ENCODE measurements at places on chromosomes 7 and 10.

DNA sequence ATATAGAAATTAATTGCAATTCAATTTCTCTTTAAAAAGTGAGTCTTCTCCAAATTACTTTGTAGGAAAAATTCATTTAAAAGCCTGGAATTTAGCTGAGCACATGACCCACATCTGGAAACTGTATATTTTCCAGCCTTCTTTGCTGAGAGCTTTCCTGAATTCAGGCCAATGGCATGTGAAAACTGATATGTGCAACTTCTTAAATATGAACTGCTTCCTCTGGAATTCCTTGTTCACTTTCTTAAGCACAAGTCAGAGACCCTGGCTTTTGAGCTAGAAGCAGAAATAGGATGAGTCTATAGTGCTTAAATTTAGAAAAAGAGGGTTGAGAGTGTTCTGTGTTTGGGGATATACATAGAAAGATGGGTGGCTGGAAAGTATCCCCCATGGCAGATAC, 365.1 kb upstream of the MTPN start:
- DNase-seq: no peak

DNA sequence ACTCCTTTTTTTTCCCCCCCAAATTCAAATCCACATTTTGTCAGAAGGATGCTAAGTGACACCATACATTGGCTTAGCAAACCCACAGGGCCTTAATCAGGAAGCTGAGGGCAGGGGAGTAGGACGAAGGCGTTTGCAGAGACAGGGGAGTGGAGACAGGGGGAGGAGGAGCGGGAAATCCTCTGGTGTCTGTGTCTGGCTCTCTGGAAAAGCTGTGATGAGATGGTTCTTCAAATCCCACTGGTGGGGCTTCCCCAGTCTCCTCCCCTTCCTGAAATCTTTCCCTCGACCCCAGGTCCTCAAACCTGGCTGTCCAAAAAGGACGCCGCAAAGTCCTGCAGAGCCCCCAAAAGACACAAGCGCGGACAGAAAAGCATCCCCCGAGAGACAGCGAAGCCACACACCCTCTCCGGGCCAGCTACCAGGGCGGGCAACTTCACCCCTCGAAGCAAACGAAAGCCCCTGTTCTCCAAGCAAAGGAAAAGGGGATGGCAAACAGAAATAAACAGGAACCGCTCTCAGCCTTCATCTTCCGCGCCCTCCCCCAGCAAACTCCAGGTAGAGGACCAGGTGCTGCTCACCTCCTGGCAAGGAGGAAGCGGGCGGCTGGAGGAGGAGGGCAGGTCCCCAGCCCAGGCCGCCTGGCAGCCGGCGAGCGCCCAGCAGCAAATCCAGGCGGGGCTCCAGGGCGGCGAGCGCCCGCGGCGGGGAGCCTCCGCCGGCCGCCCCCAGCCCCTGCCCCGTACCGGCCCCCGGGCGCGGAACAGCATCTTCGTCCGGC, 520 bp downstream of the ELAPOR2 start:
- no peak for DNase-seq

DNA sequence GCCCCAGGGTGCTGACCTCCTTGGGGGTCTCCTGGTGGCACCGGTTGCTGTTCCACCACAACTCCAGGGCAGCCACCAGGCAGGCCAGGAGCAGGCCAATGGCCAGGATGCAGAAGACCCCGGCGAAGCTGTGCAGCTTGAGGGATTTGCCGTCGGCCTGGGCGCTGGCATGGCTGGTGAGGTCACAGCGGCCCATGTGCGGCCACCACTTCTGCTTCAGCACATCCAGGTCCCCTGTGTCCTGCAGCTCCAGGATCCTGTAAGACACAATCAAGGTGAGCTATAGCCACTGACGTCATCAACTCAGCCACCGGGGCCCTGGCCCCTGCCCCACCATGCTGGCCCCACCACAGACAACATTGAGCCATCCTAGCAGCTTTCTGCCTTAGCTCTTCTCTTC, 753.2 kb downstream of the GRID1 start:
- no peak for DNase-seq

- no peak for DNase-seq
These were observed 36.6 kb downstream of the BRAF start for GRCh38 chr7:140888087-140888486.

DNA sequence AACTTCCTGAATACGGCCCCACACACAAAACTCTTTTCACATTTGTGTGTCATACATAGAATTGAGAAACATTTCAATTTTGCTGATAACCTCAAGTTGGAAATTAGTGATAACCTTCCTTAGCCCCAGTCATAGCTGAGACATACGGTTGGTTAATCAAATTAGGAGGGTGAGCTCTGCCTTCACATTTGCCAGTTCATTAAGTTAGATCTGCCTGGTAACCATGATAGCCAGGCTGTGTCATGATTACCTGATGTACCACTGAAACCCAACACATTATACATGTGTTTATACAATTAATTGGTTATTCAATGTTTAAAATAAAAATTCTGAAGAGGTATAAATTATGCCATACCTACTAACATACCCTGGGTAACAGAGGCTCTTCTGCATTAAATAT, 60.8 kb upstream of the RAB11FIP2 start:
- no peak for DNase-seq

All from fibroblast of the conjunctiva (primary cell).